ENCODE measurements at places on chromosomes 6 and 20.
A peak's percentile ranks its signal among the peaks of the same experiment; 100 is the strongest.

GRCh38 chr6:24823185-24823584, 24.5 kb upstream of the ARMH2 start:
- no peak for DNase-seq

- peak; percentile 76 for DNase-seq
Observed at GRCh38 chr6:132798869-132799538, 567 bp upstream of the SLC18B1 start.

- no peak for DNase-seq
Observed at GRCh38 chr6:161922631-161923119, 648.8 kb upstream of the AGPAT4 start.

DNA sequence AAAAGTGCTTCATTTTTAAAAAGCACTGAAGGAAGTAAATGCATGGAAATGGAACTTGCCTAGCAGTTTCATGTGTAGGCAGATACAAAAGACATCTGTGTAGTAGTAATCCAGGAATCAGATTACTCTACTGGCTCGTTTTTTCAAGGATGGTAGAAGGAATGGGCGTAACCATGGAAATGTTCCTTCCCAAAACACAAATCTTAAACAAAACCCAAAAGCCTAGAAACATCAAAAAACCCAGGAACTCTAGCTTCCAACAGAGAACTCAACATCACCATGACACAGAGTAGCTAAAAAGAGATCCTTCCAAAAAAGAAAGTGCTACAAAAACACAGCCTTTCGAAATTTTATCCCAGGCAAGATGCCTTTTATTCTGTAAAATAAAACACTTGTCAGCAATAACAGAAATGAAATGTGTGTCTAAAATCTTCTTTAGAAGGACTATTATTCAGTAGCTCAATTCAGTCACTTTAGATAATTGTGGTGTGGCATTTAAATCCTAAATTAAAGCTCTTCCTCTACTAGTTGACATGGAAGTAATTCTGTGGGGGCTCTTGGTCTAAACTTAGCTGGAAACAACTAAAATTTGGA, 81.7 kb downstream of the FAM217A start:
- DNase-seq: no peak

DNA sequence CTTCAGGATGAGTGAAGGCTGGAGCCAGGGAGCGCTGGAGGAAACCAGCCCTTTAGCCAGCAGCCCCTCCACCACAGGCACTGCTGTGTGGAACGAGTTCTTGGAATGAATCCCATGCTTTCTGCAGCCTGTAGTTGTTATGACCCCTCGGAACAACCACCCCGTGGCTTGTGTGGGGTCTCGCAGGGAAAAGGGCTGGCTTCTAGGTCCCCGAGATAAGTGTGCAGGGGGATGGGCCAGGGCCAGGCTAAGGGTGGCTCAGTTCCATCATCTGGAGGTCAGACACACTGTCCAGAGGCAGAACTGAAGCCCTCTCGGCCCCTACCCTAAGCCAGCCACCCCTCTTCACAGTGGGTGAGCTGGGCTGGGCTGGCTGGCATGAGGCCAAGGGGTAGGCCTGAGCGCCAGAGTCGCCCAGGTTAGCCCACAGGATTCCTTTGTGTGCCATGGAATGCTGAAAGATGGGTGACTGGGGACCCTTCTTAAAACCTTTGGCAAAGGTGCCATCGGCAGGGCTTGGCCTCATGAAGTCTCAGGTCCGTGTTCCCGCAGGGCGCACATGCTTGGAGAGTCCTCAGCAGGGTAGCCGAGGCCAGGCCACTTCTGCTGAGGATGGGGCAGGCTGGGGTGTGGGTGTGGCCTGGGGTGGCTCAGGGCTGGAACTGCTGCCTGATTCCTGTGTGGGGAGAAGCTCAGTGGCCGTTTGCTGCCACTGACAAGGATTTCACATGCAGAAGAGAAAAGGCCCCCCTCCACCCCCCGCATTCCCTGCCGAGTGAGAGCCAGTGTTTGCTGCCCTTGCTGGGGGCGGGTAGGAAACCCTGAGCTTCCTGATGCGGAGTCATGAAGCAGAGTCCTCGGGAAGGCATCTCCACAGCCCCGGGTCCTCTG, 24.6 kb downstream of the SPATA2 start:
- no peak for DNase-seq

DNA sequence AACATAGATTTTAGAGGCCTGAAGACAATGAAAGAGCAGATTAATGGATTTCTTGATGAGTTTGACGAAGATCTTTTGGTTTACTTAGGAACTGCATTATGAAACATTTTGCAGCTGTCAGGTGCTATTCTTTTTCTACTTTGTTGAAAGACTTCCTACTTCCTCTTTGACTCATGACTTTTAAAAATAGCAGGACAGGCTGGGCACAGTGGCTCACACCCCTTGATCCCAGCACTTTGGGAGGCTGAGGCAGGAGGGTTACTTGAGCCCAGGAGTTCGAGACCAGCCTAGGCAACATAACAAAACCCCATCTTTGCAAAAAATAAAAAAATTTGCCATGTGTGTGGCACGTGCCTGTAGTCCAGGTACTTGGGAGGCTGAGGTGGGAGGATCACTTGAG, 52.0 kb downstream of the ITCH start:
- DNase-seq: peak; percentile 39

GRCh38 chr20:13717631-13718044, 67.1 kb downstream of the ESF1 start:
- DNase-seq: peak; percentile 57

DNA sequence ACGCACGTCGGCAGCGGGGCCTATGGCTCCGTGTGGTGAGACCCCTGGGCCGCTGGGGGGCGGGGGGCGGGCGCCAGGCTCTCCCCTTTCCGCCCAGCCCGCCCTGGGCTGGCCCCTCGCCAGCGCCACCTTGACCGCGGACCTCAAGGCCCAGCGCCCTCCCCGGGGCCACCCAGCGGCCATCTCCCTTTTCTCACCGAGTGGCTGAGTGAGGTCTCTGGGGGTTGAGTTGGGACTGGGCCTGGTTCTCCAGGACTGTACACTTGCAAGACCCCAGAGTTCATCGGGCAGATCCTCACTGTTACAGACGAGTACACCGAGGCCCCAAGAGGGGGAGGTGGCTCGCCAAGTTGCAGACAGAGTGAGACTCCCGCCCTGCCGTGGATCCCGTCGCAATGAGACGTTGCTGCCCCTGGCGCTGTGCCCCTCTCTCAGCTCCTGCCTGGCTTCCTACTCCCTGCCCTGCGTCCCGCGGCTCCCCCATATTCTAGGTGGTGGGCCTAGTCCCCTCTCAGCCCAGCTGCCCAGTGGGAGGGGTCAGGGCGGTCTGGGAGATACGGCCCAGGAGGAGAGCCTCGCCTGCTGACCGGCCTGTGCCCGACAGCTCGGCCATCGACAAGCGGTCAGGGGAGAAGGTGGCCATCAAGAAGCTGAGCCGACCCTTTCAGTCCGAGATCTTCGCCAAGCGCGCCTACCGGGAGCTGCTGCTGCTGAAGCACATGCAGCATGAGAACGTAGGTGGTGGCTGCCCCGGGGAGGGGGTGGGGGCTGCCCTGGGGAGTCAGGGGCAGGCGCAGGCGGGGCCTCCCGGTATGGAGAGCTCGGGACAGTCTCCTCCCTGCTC, 576 bp downstream of the MAPK13 start:
- no peak for DNase-seq

GRCh38 chr20:19913349-19913748, 103.8 kb upstream of the NAA20 start:
- DNase-seq: no peak

GRCh38 chr6:93048381-93048780, 371.0 kb downstream of the EPHA7 start:
- no peak for DNase-seq

DNA sequence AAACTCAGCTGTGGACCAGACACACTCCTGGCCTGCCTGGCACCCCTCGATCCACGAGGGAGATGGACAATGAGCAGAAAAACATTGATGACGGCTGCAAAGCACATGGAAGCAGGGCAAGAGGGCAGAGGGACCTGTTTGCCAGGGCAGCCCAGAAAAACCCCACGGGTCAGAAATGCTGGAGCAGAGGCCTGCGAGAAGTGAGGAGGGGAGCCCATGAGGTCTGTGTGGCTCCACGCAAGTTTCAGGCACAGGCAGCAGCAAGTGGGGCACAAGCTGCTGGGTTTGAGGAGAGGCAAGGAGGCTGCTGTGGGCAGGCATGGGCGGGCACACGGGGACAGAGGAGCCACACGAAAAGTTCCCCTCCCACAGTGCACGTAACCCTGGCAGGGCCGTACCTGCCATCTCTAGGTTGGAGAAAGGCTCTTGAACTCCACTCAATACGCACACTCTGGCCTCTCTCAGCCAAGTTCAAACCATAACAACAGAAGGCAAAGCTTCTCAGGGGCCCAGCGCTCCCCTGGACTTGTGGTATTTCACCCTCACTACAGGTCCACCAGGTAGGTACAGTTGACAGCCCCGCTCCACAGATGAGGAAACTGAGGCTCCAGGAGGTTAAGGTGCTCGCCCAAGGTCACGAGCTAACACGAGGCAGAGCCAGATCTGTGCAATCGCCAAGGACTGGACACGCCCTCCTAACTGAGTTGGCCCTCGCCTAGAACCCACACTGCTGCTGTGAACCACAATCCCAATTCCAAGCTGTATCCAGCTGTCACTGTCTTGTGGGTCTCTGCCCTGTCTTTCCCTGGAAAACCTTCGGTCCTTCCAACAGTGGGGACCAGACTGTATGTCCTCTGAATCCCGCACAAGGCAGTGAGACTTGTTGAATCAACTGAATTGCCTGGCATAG, 108.2 kb downstream of the NOL4L start:
- no peak for DNase-seq

- DNase-seq: no peak
Observed at GRCh38 chr6:46781478-46782378, 11.5 kb upstream of the MEP1A start.

- DNase-seq: no peak
Observed at GRCh38 chr6:1678201-1678600, 68.5 kb downstream of the FOXC1 start.

DNA sequence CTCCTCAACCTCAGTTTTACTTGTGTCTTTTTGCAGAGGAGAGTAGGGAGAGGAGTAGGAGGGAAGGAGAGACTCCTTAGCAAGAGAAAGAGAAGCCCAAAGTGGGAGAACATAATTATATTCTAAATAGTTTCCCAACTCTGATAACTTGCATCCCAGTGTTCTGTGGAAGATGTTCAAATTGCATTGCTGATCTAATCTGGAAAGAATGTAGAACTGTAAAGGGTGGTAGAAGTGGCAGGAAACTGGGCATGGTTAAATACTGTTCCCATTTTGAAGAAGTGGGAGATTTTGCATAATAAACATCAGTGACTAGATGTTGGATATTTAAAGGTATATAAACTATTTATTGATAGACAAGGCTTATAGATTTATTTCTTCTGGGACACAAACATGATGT, 42.6 kb upstream of the HMGN3 start:
- no peak for DNase-seq

DNA sequence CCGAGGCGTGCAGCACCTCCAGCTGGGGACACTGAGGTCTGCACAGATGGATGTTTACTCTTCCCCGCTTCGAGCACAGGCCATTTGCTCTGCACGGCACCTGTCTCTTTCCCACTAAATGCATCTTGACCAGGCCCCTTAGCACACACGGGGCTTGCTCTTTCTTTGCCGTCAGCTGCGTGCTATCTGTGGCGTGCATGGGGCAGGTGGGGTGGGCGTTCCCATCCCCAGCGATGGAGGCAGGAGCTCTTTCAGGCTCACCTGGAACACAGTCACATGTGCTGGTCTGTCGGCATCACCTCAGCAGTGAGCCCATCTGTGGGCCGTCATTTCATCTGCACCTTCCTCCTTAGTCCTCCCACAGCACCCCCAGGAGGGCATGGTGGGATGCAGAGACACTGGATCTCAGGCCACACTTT, 35.1 kb downstream of the RBM38 start:
- no peak for DNase-seq

GRCh38 chr6:169174516-169175359, 78.9 kb downstream of the THBS2 start:
- DNase-seq: no peak

- DNase-seq: no peak
Observed at GRCh38 chr20:32071395-32072167, 19.5 kb downstream of the HCK start.

DNA sequence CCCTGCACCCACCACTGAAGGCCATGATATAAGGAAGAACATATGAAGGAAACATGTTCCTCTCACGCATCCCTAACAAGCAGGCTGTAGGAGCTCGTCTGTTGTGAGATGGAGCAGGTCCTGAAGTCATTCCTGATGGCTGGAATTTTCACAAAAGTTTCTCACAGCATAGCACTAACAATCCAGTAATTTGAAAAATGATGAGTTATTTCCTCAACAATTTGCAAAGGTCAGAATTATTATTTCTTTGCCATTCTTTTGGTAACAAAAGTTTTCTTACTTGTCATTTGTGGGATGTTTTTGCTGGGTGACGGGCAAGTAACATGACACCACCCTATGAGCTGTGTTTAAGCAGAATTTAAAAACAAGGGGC, 27.6 kb upstream of the FRMD1 start:
- no peak for DNase-seq

GRCh38 chr6:113178349-113178748, 678.8 kb upstream of the MARCKS start:
- no peak for DNase-seq

Data from GM12864 (cell line).